ENCODE measurements at places on chromosomes 1 and 21.

- no peak for DNase-seq
Measured at GRCh38 chr1:67688526-67689219, 3.7 kb downstream of the GADD45A start.

DNA sequence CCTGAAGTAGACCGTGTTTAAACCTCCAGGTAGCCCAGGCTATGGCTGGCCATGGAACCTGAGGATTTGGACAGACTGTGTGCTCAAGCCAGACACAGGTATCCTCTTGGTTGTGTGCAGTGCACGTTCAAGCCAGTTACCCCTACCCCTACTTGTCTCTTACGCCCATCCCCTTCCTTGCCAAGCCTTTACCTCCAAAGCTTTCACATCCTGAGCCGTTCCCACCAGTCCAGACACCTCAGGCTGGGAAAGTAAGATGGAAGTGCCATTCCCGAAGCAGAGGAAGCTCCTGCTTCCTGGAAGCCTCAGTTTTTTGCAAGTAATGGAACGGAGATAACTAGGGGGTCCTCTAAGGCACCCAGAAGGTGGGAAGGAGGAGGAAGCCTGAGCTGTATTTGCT lies 41.5 kb upstream of the HMGB4 start:
- no peak for DNase-seq

GRCh38 chr21:44375761-44376241 lies 22.4 kb downstream of the TRPM2 start:
- DNase-seq: no peak

DNA sequence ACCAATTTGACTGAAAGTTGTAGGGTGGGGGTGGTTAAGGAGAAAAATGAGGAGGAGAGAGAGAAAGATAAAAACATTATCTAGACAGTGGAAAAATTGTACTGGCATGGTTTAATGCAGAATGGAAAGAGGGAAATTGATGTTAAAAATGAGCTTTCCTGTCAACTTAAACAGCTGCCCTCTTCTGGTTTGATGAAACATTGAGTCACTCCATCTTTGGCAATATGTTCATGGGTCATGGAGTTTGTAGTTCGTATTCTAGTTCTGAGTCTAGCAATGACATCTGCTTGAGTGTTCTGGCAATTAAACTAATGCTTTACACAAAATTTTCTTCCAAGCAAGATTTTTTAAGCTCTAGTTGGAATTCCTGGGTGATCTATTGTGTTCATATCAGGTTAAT lies 9.6 kb downstream of the ZNF648 start:
- no peak for DNase-seq

DNA sequence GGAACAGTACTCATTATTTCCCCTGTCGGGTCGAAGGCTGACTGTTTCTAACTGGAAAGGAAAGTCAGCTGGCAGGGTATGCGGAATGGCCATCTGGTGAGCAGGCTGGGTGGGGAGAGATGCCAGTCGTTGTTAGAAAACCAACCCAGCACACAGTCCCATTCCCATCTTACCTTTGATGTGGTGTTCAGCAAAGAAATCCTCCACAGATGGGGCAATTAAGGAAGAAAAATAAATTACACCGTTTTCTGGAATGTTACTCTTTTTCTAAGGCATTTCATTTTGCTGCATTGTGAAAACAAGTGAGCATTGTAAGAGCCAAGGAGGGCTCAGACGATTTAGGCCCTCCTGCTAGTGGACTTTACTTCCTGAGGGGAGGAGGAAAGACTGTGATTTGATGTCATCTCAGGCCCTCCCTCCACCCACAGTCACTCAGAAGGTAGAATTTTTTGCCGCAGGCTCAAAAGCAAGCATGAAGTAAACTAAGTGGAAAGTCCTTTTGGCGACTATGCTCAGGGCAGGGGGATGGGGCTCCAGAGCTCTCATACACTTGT lies at the start of gene SLC16A4:
Gene SLC16A4, minus strand, starts transcription at position 335 of the 554 bp plus-strand sequence. CDS start 1,703 bp downstream, outside the sequence.
- no peak for DNase-seq

DNA sequence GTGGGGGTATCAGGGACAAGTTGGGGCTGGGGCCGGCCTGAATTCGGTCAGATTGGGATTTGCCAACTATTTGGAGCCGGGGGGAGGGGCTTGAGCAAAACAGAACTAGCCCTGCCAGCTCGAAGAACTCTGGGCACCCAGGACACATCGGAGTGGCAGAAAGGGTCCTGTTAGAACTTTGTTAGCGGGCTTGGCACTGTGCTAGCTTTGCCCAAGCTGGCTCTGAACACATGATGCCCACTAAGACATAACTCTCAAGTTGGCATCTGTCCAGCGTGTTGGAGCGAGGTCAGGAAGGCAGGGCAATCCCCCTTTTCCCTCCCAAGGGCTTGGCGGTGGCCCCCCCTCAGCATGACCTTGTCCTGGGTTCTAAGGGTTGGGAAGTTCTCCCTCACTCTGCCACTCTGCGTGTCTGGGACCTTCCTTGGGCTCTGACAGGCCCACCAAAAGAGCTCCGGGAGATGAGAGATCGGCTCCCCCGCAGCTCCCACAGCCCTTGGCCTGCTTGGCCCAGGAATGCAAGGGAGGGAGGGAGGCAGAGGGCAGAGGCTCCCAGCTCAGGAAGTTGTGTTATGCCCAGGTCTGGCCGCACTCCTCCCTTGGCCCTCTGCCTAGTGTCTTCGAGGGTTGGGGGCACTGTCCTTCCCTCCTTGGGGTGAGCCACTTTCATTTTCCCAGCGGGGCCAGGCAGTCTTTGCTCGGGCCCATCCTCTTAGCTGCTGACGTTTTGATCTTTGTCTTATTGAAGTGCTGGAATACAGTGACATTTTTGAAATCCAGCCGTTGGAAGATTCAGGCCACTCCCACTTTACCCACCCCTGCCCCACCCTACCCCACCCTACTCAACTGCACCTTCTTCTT lies 1.2 kb downstream of the LMNA start:
- DNase-seq: no peak

DNA sequence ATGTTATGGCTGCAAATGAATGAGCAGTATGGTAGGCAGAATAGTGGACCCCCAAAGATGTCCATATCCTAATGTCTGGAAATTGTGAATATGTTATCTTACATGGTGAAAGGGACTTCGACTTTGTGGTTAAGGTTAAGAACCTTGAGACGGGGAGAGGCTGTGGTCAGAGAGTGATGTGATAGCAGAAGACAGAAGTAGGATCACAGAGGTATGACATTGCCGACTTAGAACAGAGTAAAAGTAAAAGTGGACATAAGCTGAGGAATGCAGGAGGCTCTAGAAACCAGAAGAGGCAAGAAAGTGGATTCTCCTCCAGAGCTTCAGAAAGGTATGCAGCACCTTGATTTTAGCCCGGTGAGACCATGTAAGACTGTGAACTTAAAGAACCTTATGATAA lies 74.6 kb downstream of the CTH start:
- no peak for DNase-seq

GRCh38 chr1:243264717-243265116 lies 8.9 kb downstream of the SDCCAG8 start:
- no peak for DNase-seq

DNA sequence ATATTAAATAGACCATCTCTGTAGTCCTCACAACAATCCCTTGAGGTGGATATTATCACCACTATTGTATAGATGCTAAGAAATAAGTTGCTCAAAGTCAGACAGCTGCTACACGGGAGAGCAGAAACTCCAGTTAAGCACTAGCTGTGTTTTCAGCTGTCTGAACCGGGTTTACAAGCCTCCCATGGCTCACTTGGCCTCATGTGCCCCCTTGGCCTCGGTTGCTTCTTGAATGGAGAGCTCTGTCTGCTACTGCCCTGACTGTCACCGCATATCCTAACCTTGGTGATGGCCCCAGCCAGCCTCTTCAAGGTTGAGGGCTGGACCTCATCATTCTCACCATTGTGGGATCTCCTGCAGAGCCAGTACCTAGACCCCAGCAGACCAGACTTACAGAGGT lies 123.4 kb downstream of the AK5 start:
- no peak for DNase-seq

DNA sequence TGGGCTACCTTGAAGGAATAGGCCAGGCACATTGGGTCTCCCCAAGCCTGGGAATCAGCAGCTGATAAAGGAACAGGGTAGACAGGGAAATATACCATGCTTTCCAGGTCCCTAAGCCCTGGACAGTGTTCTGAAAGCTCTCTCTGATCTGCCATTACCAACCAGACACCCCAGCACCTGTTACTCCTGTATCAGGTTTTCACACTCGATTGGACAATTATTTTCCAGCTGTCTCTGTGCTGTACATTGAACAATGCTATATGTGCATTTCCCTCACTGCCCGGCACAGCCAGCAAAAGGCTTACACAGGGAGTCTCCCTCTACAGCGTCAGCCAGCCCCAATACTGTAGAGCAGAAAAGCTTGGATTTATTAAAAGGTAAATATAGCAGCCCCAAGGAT lies 4.7 kb downstream of the CFAP45 start:
- no peak for DNase-seq

GRCh38 chr1:213761845-213762407 lies 225.8 kb upstream of the PROX1 start:
- DNase-seq: peak; percentile 5

- no peak for DNase-seq
Measured at GRCh38 chr1:215292932-215293331, 210.4 kb downstream of the KCNK2 start.

DNA sequence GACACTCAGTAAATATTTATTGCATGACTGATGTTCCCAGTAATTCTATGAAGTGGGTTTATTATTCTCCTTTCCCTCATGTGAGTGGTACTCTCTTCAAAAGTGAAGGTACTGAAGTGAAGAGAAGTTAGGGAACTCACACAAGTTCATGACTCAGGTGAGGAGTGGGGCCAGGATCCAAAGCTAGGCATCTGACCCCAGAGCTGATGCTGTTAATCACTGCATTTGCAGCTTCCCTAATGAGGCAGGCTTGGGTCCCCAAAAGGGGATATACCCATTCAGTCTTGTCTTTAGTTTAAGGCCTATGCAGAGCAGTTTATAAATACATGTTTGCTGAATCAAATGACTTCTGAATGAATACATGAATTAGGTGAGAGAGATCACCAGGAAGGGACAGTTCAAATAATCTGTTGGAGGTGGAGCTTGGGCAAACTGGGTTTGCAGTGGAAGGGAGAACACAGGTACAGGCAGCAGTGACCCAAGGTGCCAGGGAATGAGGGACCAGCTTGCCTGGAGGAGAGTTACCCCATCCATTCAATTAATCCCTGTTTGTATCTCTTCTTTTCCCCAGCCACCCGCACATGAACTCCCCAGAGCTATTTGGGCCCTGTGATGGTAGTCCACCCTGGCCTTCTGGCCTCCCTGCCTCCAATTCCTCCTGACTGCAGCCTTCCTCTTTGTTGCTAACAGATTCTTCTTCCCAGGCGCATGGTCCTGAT lies 2.0 kb downstream of the CD58 start:
- DNase-seq: no peak

GRCh38 chr1:22107126-22107525 lies 35.8 kb downstream of the WNT4 start:
- DNase-seq: no peak

GRCh38 chr1:180271272-180272255 lies 41.5 kb downstream of the LHX4 start:
- DNase-seq: no peak

- no peak for DNase-seq
Measured at GRCh38 chr1:82371844-82372498, 571.2 kb downstream of the ADGRL2 start.

DNA sequence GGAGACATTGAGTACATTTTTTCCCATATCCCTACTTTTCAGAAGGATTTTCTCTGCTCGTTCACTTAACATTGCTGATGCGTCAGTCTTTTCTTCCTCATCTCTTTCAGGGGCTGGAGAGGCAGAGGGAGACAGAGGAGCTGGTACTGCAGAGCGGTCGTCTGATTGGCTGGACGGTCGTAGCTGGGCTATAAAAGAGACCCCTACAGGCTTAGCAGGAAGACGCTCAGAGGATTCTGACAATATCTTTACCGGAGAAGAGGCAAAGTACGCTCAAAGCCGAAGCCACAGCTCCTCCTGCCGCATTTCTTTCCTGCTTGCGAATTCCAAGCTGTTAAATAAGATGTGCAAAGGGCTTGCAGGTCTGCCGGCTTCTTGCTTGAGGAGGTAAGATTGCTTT lies at the start of gene RGS4:
Gene RGS4, plus strand, starts transcription at position 220 of the 400 bp plus-strand sequence. Its CDS starts 124 bp downstream, at position 344.
- DNase-seq: no peak

DNA sequence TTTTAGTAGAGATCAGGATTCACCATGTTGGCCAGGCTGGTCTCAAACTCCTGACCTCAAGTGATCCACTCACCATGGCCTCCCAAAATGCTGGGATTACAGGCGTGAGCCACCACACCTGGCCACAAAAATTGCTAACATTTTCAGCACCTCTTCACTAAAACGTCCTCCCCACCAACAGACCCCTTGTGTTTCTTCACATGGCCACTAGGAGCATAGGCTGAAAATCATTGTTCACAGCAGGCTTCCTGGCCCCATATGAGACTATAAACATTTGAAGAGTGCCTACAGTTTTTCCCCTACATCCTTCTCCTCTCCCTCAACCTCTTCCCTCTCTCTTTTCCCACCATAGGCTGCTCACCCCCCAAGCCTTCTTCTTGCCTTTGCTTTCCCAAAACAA lies 28.0 kb upstream of the SFPQ start:
- no peak for DNase-seq

Data from central memory CD4-positive, alpha-beta T cell (primary cell).